ENCODE measurements at places on chromosomes 4 and X.

- no peak for DNase-seq
These were observed 709.7 kb downstream of the DMD start for GRCh38 chrX:32501606-32502005.

GRCh38 chr4:86965019-86965976 is 30.5 kb downstream of the AFF1 start:
- DNase-seq = no peak

DNA sequence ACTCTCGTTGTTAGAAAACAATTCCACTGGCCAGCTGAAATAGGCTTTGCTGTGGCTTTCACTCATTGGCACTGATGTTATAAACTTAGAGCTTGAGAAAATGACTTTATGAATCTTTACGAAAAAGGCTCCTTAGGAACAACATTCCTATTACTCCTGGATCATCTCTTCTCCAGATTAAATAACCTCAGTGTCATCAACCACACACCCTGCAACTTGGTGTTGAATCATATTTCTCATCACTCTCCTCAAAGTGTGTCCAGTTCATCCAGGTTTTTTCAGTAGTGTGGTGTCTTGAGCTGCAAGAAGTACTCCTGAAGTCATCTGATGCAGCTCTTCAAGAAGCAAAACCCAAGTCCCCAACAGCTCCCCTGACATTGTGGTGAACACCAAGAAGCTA is 28.1 kb upstream of the ANOS1 start:
- no peak for DNase-seq

- no peak for DNase-seq
These were observed 226.3 kb upstream of the LDB2 start for GRCh38 chr4:17124767-17125166.

- DNase-seq = no peak
These were observed 133.2 kb downstream of the KDM6A start for GRCh38 chrX:45006002-45006800.

- no peak for DNase-seq
These were observed 111.7 kb downstream of the PTTG2 start for GRCh38 chr4:38071801-38072431.

DNA sequence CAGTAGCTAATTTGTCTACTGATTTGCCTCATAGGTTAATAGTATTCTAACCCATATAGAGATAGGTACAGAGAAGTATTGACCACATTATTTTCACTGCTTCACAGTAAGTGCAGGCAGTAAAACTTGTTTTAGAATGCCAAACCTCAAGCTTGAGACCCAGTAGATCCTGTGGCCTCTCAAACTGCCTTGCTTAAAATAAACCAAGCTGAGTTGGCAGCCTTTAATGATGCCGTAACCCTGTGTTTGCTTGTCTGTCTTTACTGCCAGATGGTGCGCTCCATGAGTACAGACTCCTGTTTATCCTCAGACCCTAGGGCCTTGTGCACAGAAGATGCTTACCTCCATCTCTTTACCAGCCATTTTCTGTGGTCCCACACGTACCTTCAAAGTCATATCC is 50.8 kb downstream of the ANXA3 start:
- DNase-seq = no peak

- DNase-seq = no peak
These were observed 119.9 kb upstream of the POF1B start for GRCh38 chrX:85499400-85499799.

- no peak for DNase-seq
These were observed 132.2 kb upstream of the C1QTNF7 start for GRCh38 chr4:15295421-15296162.

DNA sequence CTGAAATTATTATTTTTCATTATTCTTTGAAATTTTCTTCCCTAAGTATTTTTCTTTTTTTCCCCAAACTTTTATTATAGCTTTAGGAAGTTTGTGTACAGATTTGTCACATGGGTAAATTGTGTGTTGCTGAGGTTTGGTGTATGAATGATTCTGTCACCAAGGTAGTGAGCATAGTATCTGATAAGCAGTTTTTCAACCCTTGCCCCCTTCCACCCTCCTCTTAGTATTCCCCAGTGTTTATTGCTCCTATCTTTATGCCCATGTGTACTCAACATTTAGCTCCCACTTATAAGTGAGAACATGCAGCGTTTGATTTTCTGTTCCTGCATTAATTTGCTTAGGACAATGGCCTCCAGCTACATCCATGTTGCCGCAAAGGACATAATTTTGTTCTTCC is 103.9 kb upstream of the MAGEB2 start:
- no peak for DNase-seq

GRCh38 chr4:170128219-170128804 is 38.6 kb upstream of the AADAT start:
- no peak for DNase-seq

GRCh38 chr4:132063829-132064228 is 1085.3 kb upstream of the PCDH10 start:
- DNase-seq = no peak

DNA sequence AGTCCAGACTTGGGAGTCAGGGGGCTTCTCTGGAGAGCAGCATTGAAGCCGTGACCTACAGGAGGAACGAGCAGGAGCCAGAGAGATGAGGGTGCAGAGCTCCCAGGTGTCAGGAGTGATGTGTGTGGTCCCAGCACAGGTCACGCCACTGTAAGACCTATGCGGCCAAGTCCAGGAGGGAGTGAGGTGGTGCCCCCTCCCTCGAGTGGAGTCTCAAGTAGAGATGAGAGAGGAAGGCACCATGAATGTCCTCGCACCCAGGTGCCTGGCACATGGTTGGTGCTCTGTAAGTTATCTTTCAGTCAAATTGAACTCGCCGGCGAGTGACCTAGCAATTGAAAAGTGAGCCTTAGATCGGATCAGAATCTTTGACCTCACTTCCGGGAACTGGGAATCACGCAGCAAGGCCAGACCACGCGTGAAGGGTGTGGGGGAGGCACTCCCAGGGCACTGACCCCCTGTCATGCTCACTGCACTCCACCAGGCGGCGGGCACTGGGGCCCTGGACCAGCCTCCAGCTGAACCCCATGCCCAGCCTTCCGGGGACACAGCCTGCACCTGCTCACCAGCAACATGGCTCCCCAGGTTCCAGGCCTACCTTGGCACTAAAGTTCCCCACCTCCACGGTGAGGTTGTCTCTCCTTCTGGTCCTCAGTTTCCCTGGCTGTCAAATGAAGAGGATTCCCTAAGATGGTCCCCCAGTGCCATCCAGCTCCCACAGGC is 127.4 kb downstream of the HMX1 start:
- no peak for DNase-seq

DNA sequence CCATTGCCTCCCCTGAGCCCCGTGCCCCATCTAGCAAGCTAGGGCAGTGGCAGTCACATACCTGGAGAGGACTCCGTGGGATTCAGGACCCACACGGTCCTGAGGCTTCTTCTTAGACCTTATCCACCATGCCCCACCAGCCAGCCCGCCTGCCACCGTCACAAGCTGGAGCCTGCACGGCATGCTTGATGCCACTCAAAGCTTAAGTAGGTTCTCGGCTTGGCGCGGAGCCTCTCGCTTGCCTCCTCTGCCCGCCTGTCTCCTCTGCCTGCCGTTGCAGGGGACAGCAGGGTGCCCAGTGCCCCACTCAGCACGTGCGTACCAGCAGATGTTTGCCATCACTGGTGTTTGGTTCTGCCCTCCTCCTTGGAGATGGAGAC is 14.1 kb downstream of the PSAPL1 start:
- DNase-seq = no peak

GRCh38 chr4:142043509-142043908 is 407.1 kb downstream of the IL15 start:
- DNase-seq = no peak

- DNase-seq = no peak
These were observed 190.3 kb downstream of the DHX15 start for GRCh38 chr4:24394041-24394440.

DNA sequence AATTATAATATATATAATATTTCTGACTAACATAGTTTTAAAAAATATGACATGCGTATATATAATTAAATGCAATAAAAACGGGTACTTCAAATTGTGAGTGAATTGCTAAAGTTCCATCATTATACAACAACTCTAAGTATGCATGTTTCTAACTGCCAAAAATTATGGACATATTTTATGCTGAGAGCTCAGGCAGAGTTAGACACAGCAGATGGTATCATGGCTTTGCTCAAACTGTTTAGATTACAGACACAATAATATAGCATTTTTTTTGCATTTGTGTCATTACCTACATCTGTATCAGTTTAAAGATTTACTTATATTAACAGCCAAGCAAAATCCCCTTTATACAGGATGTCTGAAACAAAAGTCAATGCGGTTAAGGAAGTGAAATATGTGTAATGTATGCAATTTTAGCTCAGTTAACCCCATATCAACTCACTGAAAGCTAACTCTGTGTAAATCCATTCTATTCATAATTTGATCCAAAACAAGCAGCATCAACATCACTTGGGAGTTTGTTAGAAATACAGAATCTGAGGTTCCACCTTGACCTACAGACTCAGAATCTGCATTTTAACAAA is 119.1 kb upstream of the CNKSR2 start:
- no peak for DNase-seq

DNA sequence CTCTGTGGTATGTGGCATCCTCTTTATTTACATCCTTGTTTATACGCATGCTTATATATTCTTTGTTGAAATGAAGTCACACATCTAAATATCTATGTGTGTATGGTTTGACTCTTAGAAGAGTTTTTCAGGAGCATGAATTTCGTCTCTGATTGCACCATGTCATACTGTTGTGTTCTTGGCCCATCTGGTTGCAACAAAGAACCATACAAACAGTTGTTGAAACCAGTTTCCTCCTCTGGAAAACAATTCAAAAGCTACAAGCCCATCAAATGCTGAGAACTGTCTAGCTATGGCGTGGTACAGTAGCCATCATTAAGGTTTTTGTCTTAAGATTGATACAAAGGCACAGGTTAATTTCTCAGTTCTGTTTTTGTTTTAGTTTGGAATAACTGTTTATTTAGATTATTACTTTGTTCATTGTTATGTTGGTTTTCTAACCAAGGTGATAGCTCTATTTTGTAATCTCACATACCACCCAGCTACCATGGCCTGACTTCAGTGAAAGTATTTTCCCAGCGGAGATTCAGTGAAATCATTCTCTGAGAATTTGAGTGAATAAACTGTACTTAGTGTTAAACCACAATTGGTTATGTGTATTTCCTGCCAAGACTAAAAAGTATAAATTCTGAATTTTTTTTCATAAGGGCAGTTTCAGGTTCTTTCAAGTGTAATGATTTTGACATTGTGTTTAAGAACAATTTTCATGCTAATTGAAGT is 91.0 kb downstream of the ARHGAP24 start:
- no peak for DNase-seq

DNA sequence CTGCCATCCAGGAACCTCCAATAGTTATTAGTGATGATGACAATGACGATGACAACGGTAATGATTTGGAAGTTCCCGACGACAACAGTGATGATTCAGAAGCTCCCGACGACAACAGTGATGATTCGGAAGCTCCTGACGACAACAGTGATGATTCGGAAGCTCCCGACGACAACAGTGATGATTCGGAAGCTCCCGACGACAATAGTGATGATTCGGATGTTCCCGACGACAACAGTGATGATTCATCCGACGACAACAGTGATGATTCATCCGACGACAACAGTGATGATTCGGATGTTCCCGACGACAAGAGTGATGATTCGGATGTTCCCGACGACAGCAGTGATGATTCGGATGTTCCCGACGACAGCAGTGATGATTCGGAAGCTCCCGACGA is 14.7 kb downstream of the CXCR3 start:
- no peak for DNase-seq

DNA sequence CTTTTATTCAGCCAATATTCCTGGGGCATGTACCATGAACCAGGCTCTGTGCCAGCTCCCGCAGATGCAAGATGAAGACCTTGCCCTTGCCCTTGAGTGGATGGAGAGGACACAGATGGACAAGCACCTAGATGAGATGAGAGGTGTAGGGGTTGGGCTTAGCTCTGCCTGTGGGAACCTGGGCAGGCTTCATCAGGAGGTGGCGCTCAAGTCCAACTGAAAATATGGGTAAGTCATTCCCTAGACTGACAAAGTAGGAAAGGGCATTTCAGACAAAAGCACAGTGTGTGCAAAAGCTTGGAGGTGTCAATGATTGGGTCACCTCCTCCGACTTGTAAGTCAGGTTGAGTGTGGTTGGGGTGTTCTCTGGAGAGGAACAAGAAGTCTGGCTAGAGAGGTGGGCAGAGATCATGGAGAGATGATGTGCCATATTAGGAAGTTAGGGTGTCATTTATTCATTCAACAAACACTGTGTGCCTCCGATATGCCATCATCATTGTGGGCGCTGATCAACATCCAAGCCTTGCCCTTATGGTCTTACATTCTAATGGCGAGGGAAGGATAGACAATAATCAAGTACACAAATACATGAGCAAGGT is 64.6 kb downstream of the ANAPC4 start:
- DNase-seq = no peak

DNA sequence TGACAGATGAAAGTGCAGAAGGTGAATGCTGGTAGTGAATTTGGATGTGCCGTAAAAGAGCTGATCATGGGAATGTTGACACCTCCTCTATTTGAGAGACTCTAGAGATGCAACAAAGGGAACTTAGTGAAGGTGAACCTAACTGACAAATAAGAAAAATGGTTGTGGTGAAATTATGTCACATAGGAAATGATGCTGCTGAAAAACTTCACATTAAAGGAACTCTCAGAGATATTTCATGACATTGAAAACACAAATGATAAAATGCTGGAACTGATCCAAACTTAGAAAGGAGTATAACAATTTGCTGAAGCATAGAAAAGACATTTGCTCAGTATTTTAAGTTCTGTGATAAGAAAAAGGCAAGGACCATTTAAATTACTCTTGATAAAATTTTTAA is 31.9 kb downstream of the MGAT4D start:
- DNase-seq = no peak

DNA sequence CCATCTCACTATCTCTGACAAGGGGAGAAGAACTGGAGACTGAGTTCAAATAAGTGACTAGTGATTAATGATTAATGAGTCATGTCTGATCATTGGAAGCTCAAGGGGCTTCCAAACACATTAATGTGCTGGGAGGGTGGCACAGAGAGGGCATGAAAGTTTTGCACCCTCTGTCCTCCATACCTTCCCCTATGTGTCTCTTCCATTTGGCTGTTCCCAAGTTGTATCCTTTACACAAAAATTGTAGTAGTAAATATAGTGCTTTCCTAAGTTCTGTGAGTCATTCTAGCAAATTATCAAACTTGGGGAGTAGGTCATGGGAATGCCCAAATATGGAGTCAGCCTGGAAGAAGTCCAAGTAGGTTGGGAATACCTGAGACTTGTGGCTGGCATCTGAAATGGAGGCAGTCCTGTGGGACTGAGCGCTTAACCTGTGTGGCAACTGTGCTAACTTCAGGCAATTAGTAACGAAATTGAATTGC is 4.1 kb upstream of the FAM200B start:
- DNase-seq = no peak

GRCh38 chrX:67104982-67105757 is 438.7 kb upstream of the AR start:
- DNase-seq = no peak

DNA sequence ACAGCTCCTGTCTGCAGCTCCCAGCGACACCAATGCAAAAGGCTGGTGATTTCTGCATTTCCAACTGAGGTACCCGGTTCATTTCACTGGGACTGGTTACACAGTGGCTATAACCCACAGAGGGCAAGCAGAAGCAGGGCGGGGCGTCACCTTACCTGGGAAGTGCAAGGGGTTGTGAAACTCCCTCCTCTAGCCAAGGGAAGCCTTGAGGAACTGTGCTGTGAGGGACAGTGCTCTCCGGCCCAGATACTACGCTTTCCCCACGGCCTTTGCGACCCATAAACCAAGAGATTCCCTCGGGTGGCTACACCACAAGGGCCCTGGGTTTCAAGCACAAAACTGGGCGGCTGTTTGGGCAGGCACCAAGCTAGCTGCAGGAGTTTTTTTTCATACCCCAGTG is 218.9 kb downstream of the PPP3CA start:
- DNase-seq = no peak
